ENCODE measurements at places on chromosomes 6 and 20. TPM values are rescaled to one million over a fixed set of nuclear protein-coding genes. Genes with fewer than 3 reads are reported as not detected.

DNA sequence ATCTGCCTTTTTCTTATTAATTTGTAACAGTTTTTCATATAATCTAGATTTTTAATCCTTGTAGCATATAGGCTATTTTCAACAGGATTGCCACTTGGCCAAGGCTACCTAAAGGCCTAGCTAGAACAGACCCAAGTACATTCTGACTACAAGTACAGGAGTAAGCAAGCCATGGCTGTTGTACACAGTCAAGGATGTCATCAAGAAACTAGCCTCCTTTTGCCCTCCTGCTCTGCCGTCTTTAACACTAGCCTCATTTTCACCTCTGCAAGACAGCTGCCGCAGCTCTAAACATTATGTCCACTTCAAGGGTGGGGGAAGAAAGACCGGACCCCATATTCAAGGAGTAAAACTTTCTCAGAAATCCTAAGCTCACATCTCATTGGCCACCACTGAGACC is 45.1 kb downstream of the EPB41L2 start:
- H3K27ac ChIP-seq: no peak overlapping the region
- H3K4me1 ChIP-seq: peaks cover 26% of the 10 kb centered on the region
- H3K36me3 ChIP-seq: no peaks in the 10 kb centered on the region
- DNase-seq: no peak

- peaks cover 5% of the 10 kb centered on the region for H3K4me1 ChIP-seq
- no peak for DNase-seq
- no peaks in the 10 kb centered on the region for H3K36me3 ChIP-seq
- H3K4me3 ChIP-seq: no peak overlapping the region
These were observed 338.2 kb upstream of the PREP start for GRCh38 chr6:105740946-105741645.

DNA sequence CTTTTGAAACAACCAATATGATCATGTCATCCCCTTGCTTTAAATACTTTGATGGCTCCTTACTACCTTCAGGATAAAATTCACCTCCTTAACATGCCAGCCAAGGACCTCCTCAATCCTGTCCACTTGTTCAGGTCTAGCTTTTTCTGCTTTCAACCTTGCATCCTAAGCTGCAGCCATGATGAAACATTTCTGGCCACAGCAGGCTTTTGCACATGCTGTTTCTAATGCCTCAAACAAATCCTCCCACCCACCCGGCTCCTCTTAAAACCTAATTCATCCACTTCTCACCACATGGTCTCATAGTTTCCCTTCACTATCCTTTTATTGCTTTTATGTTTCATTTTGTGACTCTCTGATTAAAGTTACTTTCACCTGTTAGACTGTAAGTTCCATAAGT is 124.6 kb downstream of the MYB start:
- H3K4me3 ChIP-seq: no peak overlapping the region
- no peaks in the 10 kb centered on the region for H3K36me3 ChIP-seq
- no peak overlapping the region for H3K27ac ChIP-seq
- H3K27me3 ChIP-seq: no peaks in the 10 kb centered on the region

DNA sequence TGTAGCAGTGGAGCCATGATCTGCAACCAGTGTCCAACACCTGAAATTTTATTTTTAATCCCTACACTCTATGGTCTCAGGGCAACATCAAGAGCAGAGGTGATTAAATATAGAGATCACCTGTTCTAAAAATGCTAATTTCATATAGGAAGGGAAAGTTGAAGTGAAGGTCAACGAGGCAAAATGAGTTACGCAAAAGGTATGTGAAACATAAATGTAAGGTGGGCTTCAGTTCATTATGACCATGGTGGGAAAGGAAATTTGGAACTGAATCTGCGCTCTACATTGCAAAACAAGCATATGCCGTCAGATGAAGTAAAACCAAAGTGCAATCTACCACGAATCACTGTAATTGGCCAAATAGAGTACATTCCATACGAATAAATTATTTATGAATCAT is 35.2 kb upstream of the STMND1 start:
- no peak overlapping the region for H3K4me3 ChIP-seq
- no peak for DNase-seq
- H3K4me1 ChIP-seq: no peaks in the 10 kb centered on the region
- H3K36me3 ChIP-seq: no peaks in the 10 kb centered on the region

DNA sequence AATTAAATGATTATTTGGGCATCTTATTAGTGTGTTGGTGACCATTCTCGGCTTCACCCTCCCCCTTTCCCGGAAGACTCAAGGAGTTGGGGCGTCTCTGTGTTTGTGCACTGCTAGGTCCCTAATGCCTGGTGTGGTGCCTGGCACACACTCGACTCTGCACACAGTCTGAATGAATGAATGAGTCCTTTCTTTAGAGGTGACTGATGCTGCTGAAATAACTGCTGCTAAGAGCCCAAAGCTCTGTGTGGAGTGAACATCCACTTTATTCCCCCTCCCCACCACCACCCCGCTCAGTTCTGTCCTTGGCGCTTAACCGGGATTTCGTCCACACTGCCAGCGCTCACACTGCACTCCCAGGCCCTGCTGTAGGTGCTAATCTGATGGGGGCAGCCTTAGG is 1.2 kb upstream of the PHACTR3 start:
- H3K27me3 ChIP-seq: peaks cover 95% of the 10 kb centered on the region
- H3K4me3 ChIP-seq: no peak overlapping the region
- no peak for DNase-seq
- no peaks in the 10 kb centered on the region for H3K36me3 ChIP-seq
- H3K4me1 ChIP-seq: peaks cover 11% of the 10 kb centered on the region

- no peak overlapping the region for H3K4me3 ChIP-seq
- DNase-seq: no peak
- no peaks in the 10 kb centered on the region for H3K4me1 ChIP-seq
- H3K27me3 ChIP-seq: no peaks in the 10 kb centered on the region
These were observed 31.1 kb downstream of the EPM2A start for GRCh38 chr6:145704143-145704781.

- peaks cover 34% of the 10 kb centered on the region for H3K4me1 ChIP-seq
- no peaks in the 10 kb centered on the region for H3K27me3 ChIP-seq
- no peaks in the 10 kb centered on the region for H3K36me3 ChIP-seq
- DNase-seq: no peak
- no peak overlapping the region for H3K4me3 ChIP-seq
- H3K27ac ChIP-seq: no peak overlapping the region
These were observed 34.5 kb downstream of the FOXP4 start for GRCh38 chr6:41580690-41581089.

DNA sequence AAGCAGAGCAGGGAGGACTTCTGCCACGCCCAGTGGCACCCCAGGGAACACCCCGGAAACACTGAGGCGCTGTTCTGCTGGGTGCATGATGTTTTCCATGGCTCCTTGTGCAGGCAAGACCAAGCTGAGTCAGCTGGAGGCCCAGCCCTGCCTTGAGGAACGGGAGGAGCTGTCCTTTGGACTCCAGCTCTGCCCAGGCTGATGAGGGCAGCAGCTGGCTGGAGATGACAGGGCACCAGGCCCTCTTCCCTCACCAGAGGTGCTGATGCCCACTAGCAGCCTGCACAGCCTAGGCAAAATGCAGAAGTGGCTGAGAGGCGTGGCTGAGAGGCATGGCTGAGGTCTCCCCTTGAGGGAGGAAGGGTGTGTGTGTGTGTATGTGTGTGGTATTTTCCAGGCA is 2.4 kb downstream of the C6orf132 start:
- DNase-seq: no peak
- peaks cover 3% of the 10 kb centered on the region for H3K36me3 ChIP-seq
- H3K4me3 ChIP-seq: peak overlapping the region; percentile 53
- H3K27me3 ChIP-seq: no peaks in the 10 kb centered on the region
- H3K4me1 ChIP-seq: peaks cover 64% of the 10 kb centered on the region

GRCh38 chr6:149888659-149889058 is 9.3 kb downstream of the RAET1E start:
- H3K27ac ChIP-seq: no peak overlapping the region
- no peak overlapping the region for H3K4me3 ChIP-seq
- no peaks in the 10 kb centered on the region for H3K27me3 ChIP-seq
- no peak for DNase-seq

GRCh38 chr6:6584310-6585002 is 4.1 kb upstream of the LY86 start:
- no peaks in the 10 kb centered on the region for H3K27me3 ChIP-seq
- H3K4me1 ChIP-seq: peaks cover 5% of the 10 kb centered on the region
- DNase-seq: no peak
- H3K4me3 ChIP-seq: no peak overlapping the region
- H3K27ac ChIP-seq: no peak overlapping the region

- no peak overlapping the region for H3K27ac ChIP-seq
- no peaks in the 10 kb centered on the region for H3K36me3 ChIP-seq
- peaks cover 14% of the 10 kb centered on the region for H3K4me1 ChIP-seq
- no peaks in the 10 kb centered on the region for H3K27me3 ChIP-seq
- DNase-seq: no peak
These were observed 93.6 kb downstream of the MYB start for GRCh38 chr6:135274561-135275293.

DNA sequence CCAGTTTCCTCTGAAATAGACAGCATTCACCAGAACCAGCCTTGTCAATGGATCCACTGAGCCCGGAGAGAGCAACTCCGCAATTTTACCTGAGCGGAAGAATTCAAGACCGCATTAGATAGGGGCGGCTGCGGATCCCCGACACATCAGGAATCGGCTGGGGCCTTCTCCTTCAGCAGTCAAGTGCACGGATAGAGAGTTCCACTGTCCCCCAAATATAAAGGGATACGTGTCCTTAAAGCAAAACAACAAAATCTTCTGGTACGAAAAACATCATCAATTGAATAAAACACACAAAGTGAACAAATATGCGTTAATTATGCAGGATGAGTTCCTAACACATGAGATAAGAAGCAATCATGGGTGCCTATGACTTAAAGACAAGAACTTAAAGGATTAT is 18.3 kb downstream of the SERPINB6 start:
- H3K27ac ChIP-seq: no peak overlapping the region
- no peak for DNase-seq
- H3K4me1 ChIP-seq: peaks cover 22% of the 10 kb centered on the region
- H3K36me3 ChIP-seq: peaks cover 14% of the 10 kb centered on the region
- H3K4me3 ChIP-seq: peak overlapping the region; percentile 21
- H3K27me3 ChIP-seq: no peaks in the 10 kb centered on the region

DNA sequence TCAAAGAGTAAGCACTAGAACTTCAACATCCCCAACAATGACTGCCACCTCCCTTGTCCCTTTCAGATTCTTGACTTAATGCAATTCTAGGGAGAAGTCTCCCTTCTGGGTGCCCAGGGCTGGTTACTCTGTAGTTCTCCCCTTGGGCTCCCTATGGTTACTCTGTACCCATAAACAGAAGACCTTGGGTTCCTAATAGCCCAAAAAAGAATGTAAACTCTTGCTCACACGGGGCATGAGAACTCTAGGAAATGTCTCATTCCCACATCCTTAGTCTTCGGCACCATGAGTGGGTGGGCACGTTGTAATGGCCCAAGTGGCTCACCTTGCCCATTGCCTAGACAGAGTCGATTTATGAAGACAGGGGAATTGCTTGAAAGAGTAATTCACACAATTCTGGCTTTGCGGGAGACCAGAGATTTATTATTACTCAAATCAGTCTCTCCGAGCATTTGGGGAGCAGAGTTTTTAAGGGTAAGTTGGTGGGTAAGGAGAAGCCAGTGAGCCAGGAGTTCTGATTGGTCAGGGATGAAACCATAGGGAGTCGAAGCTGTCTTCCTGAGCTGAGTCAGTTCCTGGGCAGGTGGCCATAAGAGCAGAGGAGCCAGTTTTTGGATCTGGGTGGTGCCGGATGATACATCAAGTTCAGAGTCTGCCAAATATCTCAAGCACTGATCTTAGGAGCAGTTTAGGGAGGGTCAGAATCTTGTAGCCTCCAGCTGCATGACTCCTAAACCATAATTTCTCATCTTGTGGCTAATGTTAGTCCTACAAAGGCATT is 61.2 kb upstream of the SIRPG start:
- peaks cover 13% of the 10 kb centered on the region for H3K4me1 ChIP-seq
- H3K27me3 ChIP-seq: peaks cover 3% of the 10 kb centered on the region
- H3K4me3 ChIP-seq: no peak overlapping the region
- H3K36me3 ChIP-seq: no peaks in the 10 kb centered on the region
- peak; percentile 71 for DNase-seq

GRCh38 chr6:26121141-26122004 is 34.1 kb downstream of the HFE start:
- no peak overlapping the region for H3K4me3 ChIP-seq
- no peak for DNase-seq
- H3K36me3 ChIP-seq: no peaks in the 10 kb centered on the region
- no peaks in the 10 kb centered on the region for H3K27me3 ChIP-seq
- H3K4me1 ChIP-seq: peaks cover 8% of the 10 kb centered on the region
- H3K27ac ChIP-seq: no peak overlapping the region

- H3K27ac ChIP-seq: no peak overlapping the region
- no peak overlapping the region for H3K4me3 ChIP-seq
- H3K36me3 ChIP-seq: no peaks in the 10 kb centered on the region
- no peaks in the 10 kb centered on the region for H3K27me3 ChIP-seq
These were observed 100.4 kb downstream of the OGFRL1 start for GRCh38 chr6:71388856-71389527.

GRCh38 chr6:46704562-46704961 is 16.9 kb downstream of the TDRD6 start:
- H3K36me3 ChIP-seq: no peaks in the 10 kb centered on the region
- no peak for DNase-seq
- no peaks in the 10 kb centered on the region for H3K4me1 ChIP-seq
- no peak overlapping the region for H3K4me3 ChIP-seq
- no peaks in the 10 kb centered on the region for H3K27me3 ChIP-seq

DNA sequence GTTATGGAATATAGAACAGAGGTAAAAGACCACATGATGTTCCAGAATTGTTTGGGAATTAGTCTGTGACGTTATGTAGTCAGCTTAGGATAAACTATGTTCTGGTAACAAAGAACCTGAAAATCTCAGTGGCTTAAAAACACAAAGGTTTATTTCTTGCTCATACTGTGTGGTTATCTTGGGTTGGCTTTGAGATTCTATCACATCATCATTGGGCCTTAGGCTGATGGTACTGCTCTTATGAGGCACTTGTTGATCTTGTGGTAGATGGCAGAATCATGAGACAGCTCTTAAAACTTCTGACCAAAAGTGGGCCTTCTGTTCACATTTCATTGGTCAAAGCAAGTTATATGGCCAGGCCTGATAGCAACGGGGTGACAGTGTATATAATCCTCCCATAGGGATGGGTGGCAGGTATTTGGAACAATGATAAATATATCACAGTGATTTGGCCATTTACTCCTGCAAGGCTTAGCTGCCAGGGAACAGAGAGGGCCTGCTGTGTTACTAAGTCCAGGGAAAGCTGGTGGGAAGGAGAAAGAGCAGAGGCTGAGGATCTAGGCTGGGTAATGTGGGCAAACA is 13.5 kb downstream of the DHX35 start:
- no peaks in the 10 kb centered on the region for H3K27me3 ChIP-seq
- DNase-seq: no peak
- H3K4me3 ChIP-seq: no peak overlapping the region
- H3K36me3 ChIP-seq: peaks cover 18% of the 10 kb centered on the region
- no peaks in the 10 kb centered on the region for H3K4me1 ChIP-seq

DNAH8 gene
- not detected for total RNA-seq

TMX4 gene
- 19.8 TPM for total RNA-seq

RSPO3 gene
- 3.2 TPM for total RNA-seq

DSP gene
- 1,704 TPM for total RNA-seq

PI16 gene
- total RNA-seq: 4.5 TPM
